ENCODE measurements at places on chromosomes 12 and 14. TPM values are rescaled to one million over a fixed set of nuclear protein-coding genes. Genes with fewer than 3 reads are reported as not detected.
A peak's percentile ranks its signal among the peaks of the same experiment; 100 is the strongest.

DNA sequence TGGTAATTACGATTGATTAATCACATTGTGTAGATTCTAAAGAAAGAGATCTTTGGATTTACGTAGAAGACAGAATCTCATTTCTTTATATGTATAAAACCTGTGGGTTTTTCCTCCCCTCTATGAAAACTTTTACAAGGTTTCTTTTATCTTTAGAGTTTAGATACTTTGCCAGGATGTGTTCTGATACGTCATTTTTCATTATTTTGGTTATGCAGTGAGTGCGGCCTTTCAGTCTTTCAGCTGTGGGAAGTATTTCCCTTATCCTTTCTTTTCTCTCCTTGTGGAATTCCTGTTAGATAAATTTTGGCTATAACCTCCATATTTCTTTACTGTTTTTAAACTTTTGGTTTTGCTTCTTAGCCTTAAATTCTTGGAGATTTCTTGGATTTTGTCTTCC lies 92.7 kb downstream of the TTLL5 start:
- DNase-seq = no peak

DNA sequence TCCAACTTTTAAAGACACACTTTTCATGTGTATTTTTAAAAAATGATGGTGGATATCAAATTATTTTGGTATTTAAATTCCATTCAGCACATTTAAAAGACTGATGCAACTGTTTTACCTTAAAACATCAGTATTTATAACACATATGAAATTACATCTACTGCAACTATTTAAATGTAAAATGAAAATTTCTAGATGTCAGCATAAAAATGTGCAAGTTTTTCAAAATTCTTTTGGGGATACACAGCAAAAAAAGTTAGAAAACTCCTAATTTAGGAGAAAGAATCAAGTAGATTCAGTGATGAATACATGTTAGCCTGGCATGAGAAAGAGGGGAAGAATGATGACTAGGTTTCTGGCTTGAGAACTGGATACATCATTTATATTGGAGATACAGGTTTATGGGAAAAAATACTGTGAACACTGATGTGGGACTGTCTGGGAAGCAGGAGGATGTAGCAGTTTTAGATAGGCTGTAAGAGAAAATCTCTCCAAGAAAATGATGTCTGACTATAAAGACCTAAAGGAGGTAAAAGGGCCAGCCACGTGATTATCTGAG lies 9.2 kb downstream of the SOS2 start:
- DNase-seq = no peak

GRCh38 chr14:49105956-49106355 lies 480.2 kb downstream of the RPS29 start:
- DNase-seq = no peak

Gene CDC42BPB
- 26.6 TPM for total RNA-seq

- DNase-seq = peak; percentile 97
These were observed 10.6 kb downstream of the PHLDA1 start for GRCh38 chr12:76020731-76021672.

Gene AICDA
- not detected for total RNA-seq

Gene PTPRR
- total RNA-seq = 41.5 TPM

Gene CD69
- total RNA-seq = not detected

DNA sequence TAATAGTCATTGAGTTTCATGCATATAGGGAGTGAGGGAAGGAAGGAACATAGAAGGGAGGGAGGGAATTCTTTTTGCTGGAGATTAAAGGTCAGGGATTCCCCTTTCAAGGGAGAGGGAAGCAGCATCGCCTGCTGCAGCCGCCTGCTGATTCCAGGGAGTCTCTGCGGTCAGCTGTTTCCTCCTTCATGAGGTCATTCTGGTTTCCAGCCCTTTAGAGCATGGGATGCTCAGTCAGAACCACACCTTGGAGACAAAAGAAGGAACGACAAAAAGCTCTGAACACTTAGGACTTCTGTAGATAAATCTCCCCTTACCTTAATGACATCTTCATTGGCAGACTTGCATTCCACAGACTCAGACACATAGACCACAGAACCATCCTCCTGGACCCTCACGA lies 923.0 kb upstream of the TMEM132C start:
- DNase-seq = peak; percentile 79

DNA sequence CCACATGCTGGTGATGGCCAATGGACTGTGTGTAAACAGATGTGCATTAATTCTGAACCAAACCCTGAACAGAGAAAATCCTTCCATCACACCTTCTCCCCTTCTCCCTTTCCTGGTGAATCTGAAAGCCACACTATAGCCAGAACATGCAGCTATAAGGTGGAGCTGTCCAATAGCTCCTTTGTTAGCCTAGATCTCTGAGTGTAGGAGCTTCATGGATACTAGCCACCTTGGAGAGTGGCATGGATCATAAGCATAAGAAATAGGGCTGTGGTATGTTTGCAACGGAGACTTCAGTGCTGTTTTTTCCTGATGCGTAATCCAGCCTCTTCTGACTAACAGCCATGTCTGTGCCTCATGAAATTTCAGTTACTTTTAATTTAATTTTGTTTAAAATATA lies 364.5 kb downstream of the BTG1 start:
- peak; percentile 5 for DNase-seq

Gene POTEM
- total RNA-seq = not detected

DNA sequence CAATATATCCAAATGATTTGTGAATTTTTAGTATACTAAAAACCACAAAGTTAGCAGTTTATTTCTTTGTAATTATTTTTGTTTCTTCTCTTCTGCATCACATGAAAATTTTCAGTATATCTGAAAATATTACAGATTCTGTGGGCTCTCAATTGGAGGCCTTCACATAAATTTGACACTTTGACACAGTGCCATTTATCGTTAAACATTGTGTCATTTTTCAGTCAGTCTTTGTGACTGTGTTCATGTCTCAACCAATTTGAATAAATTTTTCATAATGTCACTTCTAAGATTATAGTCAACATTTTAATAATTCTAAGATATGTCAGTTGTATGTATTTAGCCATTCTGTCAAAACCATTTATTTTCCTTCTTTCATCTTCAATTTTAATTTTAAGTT lies 1303.0 kb downstream of the LRFN5 start:
- no peak for DNase-seq

DNA sequence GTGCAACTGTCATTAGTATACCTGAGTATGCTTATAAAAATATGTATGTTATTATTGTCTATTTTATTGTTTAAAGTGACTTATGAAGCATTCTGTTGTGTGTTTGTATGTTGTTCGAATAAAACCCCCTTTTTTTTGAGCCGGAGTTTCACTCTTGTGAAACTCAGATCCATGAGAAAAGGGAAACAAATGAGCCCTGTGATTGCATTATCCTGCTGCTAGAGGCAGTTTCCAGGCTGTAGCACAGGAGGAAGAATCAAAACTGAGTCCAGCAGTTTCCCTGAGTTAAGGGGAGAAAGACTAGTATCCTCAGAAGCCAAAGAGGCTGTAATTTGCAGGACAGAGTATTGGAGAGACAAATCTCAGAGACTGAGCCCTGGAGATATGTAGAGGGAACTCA lies 12.5 kb downstream of the SGPP1 start:
- DNase-seq = no peak

DNA sequence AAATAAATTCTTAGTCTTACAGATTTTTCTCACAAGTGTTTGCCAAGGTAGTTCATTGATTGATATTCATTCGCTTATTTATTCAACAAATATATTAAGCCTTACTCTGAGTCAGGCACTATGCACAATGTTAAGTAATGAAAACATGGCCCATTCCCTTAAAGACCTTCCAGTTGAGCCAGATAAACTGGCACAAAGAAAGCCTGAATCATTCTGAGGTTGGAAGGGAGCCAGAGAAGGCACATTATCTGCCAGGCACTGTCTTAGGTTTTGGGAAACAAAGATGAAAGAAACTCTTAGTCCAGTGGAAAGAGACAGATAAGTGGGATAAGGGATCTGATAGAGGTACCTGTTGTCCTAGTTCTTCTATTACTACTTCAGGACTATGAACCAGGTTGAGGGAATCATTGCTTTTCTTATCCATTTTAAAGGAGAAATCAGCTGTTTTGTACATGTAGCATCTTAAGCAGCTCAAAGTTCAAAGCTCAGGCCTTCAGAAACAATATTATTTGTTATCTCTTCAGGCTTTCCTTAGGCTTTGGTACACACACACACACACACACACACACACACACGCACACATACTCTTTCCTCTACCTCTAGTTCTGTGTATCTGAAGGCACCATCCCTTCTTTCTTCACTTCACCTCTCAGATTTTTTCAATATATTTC lies 27.0 kb downstream of the PDE6H start:
- DNase-seq = peak; percentile 2

DNA sequence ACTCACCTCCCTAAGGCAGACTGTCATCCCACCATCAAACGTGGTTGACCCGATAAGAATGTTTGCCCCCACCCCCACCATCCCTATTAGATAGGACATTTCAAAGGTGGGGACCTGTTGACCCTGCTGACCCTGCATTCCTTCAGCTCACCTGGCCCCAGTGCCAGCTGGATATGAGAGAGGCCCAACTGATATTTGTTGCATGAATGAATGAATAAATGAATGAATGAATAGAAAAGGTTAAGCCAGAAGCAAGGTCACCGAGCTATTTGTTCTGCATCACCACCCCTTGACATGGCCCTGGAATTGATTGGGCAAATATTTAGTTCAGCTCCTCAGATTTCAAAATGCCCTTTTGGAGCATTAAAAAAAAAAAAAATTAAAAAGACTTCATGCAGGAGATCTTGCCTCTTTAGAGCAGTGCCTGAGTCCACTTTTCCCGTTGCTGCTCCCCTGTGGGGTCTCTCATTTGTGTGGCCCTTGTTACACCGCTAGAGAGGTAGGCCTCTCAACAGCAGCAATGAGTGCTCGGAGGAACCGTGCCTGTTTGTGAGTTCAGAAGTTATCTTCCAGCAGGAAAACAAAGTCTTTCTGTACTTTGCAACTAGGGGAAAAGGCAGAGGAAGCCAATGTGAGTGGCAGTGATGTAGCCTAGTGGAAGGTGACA lies 8.5 kb upstream of the SERPINA5 start:
- no peak for DNase-seq

Gene PPP4R4
- total RNA-seq = 3.6 TPM

GRCh38 chr14:60647837-60648248 lies 1.4 kb downstream of the SIX1 start:
- no peak for DNase-seq

- DNase-seq = no peak
These were observed 116.3 kb upstream of the FKBP4 start for GRCh38 chr12:2678426-2678825.

DNA sequence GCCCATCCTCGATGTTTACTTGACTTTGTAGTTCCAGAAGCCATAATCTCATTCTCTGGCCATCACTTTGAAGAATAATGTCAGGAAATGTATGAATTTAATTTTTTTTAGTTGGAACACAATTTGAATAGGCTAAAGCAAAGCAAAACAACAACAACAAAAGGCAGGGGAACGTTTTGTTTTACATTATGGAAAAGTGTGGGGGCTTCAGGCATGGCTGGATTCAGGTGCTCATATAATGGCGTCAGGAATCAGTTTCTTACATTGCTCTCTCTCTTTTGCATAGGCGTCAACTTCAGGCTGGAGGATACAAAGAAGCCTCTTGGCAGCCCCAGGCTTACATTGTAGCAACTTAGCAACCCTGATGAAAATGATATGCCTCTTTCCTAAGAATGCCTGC lies 13.1 kb upstream of the RPH3A start:
- DNase-seq = no peak

GRCh38 chr14:24436355-24437019 lies 6.1 kb downstream of the SDR39U1 start:
- DNase-seq = peak; percentile 49

DNA sequence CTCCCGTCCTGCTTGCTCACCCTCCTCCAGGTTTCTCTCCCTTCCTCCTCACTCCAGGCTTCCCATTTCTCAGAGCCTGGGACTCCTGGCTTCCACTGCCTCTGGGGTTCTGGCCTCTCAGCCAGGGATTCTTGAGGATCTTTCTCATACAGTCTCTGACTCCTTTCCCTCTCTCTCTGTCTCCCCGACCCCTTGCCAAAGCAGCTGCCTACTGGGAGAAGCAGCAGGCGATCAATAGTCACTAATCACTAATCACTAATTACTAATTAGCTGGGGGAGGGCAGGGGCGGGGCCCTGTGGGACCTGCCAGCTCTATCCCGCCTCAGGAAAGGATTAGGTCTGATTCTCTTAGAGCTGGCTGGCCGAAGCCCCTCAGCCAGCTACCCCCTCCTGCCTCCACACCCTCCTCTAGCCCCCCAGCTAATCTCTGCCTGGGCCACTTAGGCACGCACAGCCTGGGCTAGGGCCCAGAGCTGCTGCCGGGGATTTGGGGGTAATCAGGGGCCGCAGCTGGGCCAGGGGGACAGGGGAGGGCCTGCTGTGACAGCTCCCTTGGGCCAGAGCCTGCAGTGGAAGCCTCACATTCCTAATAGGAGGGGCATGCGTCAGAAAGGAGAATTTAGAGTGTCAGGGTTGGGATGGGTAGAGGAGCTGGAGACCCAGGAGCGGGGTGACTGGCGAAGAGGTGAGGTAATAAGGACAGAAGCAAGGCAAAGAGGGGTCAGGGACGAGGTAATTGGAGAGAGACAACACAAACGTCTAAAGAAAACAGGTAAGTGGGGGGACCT lies 2.8 kb downstream of the NXPH4 start:
- DNase-seq = no peak

- DNase-seq = no peak
These were observed 350.4 kb downstream of the TMEM121 start for GRCh38 chr14:105876829-105877228.

GRCh38 chr12:103312742-103313354 lies 182.9 kb downstream of the C12orf42 start:
- no peak for DNase-seq

DNA sequence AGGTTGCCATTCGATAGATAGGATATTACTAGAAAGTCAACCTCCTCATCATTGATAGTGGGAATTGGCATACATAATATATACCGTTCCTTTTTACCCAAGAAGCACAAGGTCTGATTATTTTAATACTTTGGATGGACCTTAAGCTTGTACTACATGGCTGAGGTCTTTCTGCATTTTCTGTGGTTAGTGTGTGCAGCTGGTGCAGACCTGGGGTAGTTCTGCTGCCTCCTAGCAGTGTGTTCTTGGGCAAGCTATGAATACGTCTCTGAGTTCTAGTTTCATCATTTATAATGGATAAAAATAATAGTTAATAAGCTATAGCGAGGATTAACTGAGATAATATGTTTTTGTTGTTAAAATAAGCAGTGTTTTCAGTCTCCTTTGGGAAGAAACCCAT lies 2.2 kb downstream of the ZDHHC17 start:
- DNase-seq = no peak

Gene GLS2
- not detected for total RNA-seq

Gene CIDEB
- total RNA-seq = not detected
